Endodermal cell (in vitro differentiated cells): ENCODE measurements at places on chromosomes 11 and 22. TPM values are rescaled to one million over a fixed set of nuclear protein-coding genes. Genes with fewer than 3 reads are reported as not detected.

Gene ABTB2
- 2.7 to 2.9 TPM (median 2.8 TPM) in 3 replicates for total RNA-seq

Gene RGL4
- not detected in 3 replicates for total RNA-seq

Gene PDGFD
- total RNA-seq: 2.3 to 3.3 TPM (median 2.8 TPM) in 3 replicates

Gene GRAP2
- total RNA-seq: 0.09 to 0.90 TPM (median 0.11 TPM) in 3 replicates

Gene PDE2A
- total RNA-seq: 1.8 to 3.7 TPM (median 1.9 TPM) in 3 replicates

Gene H19
- total RNA-seq: 3.2 and 3.8 TPM in 2 replicates

Gene SYT7
- 3.4 and 3.7 TPM in 2 replicates for total RNA-seq

Gene OR4P4
- total RNA-seq: not detected in 2 replicates

Gene ALDH3B1
- 0.07 TPM in 1 of 2 replicates, not detected in the other for total RNA-seq

Gene LSP1
- not detected in 3 replicates for total RNA-seq

Gene PARVA
- total RNA-seq: 36.5 and 37.3 TPM in 2 replicates

Gene UCP3
- total RNA-seq: 1.3 and 3.5 TPM in 2 replicates

Gene C22orf42
- total RNA-seq: 0.18 and 0.20 TPM in 2 replicates

Gene TMEM132A
- 114 and 135 TPM in 2 replicates for total RNA-seq

Gene EFCAB6
- total RNA-seq: 1.4 to 1.8 TPM (median 1.6 TPM) in 3 replicates

Gene FDXACB1
- 1.5 and 1.7 TPM in 2 replicates for total RNA-seq

Gene GRM5
- 0.07 TPM in 1 of 3 replicates, not detected in the others for total RNA-seq

Gene SEPTIN5
- 19.9 and 20.0 TPM in 2 replicates for total RNA-seq

Gene RIC3
- total RNA-seq: 19.9 and 25.3 TPM in 2 replicates

Gene HSPB2
- 0.20 TPM in 1 of 2 replicates, not detected in the other for total RNA-seq

Gene TRIM22
- total RNA-seq: 3.1 and 4.2 TPM in 2 replicates

Gene MFNG
- total RNA-seq: 0.81 and 1.9 TPM in 2 replicates

Gene PGR
- not detected in 2 replicates for total RNA-seq

Gene FAM83F
- total RNA-seq: 33.5 and 34.1 TPM in 2 replicates

Gene TMEM45B
- not detected in 3 replicates for total RNA-seq

Gene GUCY1A2
- 3.3 to 6.5 TPM (median 5.3 TPM) in 3 replicates for total RNA-seq

Gene C1QTNF5
- total RNA-seq: 0.62 TPM in 1 of 2 replicates, not detected in the other

Gene SYVN1
- 35.4 and 39.5 TPM in 2 replicates for total RNA-seq

Gene OR5L2
- not detected in 3 replicates for total RNA-seq

Gene IGLL1
- not detected in 3 replicates for total RNA-seq

Gene SAA4
- not detected in 3 replicates for total RNA-seq

Gene PHOX2A
- 0.29 to 0.31 TPM in 2 of 3 replicates, not detected in the other for total RNA-seq

Gene TPCN2
- total RNA-seq: 20.1 and 27.9 TPM in 2 replicates

Gene GDPD4
- total RNA-seq: not detected in 3 replicates

Gene SCGB1D2
- total RNA-seq: not detected in 3 replicates

Gene FCHSD2
- total RNA-seq: 11.7 and 14.0 TPM in 2 replicates

Gene ARHGAP32
- total RNA-seq: 46.2 to 66.6 TPM (median 65.8 TPM) in 3 replicates

Gene CNIH2
- total RNA-seq: 2.5 to 3.8 TPM (median 3.7 TPM) in 3 replicates

Gene SGSM1
- 1.9 to 3.0 TPM (median 2.1 TPM) in 3 replicates for total RNA-seq

Gene OSBP2
- total RNA-seq: 11.1 and 13.2 TPM in 2 replicates

Gene FAM227A
- 7.7 to 14.9 TPM (median 13.1 TPM) in 3 replicates for total RNA-seq

Gene OR6A2
- total RNA-seq: 0.32 and 0.51 TPM in 2 replicates
